IPS-NIHi11 (cell line): ENCODE measurements at places on chromosomes 1 and 21.
A peak's percentile ranks its signal among the peaks of the same experiment; 100 is the strongest.

DNA sequence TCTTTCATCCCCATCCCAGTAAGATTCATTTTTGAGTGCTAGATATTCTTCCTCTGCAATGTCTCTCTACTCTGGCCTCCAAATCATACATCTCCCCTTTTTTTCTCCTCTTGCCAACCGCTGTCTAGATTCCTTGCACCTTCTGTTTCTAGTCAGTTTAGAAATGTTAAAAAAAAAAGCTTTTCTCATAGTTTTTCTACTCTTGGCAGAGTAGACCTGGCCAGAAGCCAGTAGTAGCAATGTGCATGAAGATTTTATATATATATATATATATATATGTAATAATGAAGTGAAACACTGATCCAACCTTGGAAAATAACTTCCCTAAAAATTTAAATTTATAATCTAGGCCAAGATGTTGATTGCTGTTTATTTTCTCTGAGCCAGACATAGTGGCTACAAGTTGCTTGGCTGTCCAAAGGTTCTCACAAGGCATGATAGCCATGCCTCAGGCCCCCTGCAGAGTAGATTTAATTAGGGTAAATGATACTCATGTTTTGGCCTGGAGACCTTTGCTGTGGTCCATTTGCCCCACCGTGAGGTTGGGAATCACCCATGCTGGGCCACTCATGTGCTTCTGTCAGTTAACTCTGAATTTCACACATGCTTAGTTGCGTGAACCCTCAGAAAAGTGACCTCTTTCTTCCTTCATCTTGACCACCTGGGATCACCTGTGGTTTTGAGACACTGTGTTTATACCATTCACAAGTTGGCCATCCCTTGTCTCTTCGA is 103.4 kb upstream of the KCNE2 start:
- DNase-seq: no peak

GRCh38 chr1:246506367-246506673 is 759 bp downstream of the SMYD3 start:
- DNase-seq: no peak

DNA sequence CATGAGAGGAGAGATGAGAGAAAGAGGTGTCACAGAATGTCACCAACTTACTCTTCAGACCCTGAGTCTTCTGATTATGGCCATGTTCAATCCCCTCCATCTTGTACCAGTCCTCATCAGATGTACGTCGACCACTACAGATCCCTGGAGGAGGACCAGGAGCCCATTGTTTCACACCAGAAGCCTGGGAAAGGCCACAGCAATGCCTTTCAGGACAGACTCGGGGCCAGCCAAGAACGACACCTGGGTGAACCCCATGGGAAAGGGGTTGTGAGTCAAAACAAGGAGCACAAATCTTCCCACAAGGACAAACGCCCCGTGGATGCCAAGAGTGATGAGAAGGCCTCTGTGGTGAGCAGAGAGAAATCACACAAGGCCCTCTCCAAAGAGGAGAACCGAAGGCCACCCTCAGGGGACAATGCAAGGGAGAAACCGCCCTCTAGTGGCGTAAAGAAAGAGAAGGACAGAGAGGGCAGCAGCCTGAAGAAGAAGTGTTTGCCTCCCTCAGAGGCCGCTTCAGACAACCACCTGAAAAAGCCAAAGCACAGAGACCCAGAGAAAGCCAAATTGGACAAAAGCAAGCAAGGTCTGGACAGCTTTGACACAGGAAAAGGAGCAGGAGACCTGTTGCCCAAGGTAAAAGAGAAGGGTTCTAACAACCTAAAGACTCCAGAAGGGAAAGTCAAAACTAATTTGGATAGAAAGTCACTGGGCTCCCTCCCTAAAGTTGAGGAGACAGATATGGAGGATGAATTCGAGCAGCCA is 8.0 kb downstream of the ELOA start:
- DNase-seq: peak; percentile 77

DNA sequence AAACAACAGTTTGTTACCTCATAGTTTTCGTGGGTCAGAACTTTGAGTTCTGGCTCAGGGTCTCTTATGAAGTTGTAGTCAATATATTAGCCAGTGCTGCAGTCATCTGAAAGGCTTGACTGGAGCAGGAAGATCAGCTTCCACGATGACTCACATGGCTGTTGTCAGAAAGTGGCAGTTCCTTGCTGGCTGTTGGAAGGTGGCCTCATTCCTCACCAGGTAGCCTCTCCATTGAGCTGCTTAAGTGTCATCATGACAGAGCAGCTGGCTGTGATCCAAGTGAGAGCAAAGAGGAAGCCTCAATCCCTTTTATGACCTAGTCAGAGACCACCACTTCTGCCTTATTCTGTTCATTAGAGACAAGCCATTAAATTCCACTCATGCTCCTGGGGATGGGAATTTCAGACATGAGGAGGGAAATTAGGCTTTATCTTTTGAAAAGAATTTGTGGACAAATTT is 5.6 kb downstream of the OSBPL9 start:
- peak; percentile 44 for DNase-seq

DNA sequence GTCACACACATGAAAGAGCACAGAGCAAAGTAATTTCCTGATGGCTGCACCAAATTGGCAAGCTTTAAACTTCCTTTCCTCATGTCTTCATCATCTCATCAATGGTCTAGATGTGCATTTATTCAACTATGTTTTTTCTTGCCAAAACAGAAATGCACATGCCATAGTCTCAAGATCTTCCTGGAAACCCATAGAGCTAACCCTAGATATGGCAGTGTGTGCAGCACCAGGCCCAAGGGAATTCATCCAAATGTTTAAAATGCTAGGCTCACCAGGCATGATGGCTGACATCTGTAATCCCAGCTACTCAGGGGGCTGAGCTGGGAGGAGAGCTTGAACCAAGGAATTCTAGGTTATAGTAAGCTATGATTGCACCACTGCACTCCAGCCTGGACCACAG is 31.2 kb upstream of the PALMD start:
- DNase-seq: no peak

GRCh38 chr1:67601955-67602354 is 83.0 kb upstream of the GADD45A start:
- no peak for DNase-seq

DNA sequence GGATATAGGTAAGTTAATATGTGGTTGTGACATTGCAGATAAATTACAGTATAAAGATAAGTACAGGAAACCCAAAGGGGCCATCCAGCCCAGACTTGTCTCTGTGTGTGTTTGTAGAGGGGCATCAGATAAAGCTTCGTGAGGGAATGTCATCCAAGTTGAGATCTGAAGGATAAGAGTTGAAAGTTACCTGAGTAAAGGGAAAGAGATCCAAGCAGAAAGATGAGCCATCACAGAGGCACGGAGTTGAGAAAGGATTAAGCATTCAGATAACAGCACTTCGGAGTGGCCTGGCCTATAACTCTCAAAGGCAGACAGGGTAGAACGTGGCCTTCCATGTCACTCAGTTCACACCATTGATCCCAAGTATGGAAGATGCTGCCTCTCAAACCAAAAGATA is 749.1 kb downstream of the ADGRL2 start:
- no peak for DNase-seq
